ENCODE measurements at places on chromosomes 6 and 20.

GRCh38 chr6:72626126-72626525 lies 4.3 kb downstream of the KCNQ5 start:
- DNase-seq, result no peak

DNA sequence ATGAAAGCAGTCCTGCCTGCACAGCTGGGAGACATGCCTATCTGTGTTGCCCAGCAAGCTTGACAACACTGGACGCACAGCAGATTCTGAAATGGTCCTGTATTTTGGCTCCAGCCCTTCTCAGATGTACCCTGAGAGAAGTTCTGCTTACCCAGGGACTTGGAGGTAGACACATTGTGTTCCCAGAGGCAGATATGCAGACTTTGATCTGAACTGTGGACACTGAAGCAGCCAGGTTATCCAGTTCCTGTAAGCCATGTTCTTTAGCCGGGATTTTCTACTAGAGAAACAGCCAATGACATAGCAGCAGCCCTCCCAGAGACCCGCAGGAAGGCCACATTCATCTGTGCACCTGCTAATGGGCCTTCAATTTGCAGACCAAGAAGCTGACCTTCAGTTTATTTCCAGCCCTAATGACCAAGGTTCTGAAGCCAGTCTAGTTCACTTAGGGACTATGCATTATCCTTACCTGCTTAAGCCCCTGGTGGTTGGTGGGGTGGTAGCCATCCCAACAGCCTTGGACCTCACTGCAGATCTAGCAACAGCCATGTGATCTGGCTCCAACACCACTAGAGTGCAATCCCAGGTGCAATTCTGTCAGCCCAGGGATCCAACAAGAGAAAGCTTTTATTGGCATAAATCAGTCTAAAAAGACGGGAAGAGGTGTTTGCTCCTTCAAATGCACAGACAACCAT lies 134.2 kb downstream of the MEI4 start:
- DNase-seq, result no peak

GRCh38 chr6:109738255-109738654 lies 47.2 kb downstream of the FIG4 start:
- DNase-seq, result no peak

- no peak for DNase-seq
Measured at GRCh38 chr6:124200661-124201060, 397.0 kb downstream of the NKAIN2 start.

DNA sequence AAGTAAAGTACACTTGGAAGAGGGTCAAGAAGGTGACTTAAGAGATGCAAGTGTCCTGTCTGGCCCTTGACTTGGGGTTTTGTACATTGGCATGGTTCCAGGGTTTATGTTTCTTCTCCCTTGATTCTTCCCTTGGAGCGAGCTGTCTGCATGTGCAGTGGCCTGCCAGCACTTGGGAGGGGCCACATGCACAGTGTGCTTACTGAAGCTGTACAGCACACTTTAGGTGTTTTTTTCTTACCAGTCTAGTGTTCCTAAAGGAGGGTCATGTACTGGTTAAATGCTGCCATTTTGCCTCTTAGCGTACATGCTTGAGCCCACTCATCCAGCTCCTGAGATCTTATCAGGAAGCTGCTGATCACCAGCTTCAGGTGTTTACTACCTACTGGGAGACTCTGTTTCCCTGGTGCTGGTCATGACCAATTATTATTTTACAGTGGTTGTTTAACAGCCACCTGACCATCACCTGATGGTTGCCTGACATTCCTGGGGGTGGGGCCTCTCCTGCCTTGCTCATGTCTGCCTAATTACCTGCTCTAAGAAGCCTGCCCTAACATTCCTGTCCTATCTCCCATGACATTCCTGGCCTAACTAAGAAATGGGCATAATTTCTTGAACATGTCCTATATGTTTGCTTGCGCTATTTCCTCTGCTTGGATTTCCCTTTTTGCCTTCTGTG lies 182.9 kb downstream of the MCHR2 start:
- no peak for DNase-seq

DNA sequence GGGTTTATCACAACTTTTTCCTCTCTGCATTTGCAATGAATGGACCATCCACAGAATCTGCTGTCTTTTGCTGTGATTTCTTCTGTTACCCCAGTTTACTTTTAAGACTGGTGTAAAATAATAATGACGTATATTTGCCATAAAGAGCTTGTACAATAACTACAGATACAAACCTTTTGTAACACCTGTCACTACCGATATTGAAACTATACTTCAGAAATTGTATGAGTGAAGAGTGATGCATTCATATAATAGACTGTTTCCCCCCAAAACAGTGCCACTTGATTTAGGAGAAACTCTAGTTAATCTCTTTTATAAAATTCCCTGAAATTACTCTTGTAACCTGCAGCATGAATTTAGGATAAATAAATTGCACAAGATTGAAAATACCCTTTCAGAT lies 26.4 kb upstream of the PIM1 start:
- no peak for DNase-seq

GRCh38 chr6:140020207-140020791 lies 645.9 kb upstream of the CITED2 start:
- no peak for DNase-seq

DNA sequence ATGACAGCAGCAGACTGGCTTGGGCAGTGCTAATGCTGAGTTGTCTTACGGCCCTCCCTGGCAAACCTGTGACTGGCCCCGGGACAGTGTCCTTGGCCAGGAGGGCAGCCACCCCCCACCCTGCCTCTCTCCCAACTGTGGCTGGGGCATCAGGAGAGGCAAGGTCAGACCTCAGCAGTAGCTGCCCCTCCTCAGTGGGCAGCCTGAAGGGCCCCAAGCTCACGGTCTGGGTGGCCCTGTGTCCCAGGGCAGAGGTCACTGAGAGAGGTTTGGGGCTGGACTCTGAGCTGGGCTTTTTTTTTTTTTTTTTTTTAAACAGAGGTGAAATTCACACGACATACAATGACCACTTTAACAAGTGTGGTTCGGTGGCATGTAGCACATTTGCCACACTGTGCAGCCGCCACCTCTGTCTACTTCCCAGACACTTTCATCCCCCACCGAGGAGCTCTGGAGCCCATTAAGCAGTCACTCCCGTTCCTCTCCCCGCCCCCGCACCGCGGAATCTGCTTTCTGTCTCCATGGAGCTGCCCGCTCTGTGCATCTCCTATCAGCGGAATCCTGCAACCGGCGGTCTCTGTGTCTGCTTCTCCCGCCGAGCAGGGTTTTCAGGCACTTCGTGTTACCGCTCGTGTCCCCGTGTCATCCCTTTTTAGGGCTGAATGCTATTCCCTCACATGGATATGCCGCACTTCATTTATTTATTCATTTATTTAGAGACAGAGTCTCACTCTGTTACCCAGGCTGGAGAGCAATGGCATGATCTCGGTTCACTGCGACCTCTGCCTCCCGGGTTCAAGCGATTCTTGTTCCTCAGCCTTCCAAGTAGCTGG lies 67.9 kb upstream of the GATA5 start:
- DNase-seq, result no peak

DNA sequence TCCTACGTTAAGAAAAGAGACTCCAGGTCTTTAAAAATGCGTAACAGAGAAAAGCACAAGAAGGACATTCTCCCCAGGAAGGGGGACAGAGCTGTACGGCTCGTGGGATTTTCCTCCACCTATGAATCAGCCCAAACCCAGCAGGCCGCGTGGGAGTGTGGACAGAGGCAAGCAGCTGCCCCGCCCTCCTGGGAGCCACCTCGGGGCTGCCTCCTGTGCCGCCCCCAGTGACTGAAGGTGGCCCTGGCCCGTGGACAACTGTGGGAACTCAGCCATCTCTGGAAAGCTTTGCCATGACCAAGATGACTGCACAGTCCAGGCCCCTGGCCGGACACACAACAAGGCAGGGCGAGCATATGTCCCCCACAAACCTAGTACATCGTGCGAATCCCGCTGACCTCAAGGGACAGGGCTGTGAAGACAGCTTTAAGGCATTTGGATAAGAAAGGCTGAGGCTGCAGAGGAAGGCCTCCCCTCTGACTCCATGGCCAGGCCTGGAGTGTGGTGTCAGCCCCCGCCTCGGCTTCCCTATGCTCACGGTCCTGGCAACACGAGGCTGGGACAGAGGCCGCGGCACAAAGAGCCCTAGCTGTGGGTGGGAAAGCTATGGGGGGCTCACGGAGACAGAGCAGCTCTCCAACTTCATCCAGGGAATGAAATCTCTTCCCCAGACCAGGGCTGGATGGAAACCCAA lies 26.9 kb downstream of the PXDC1 start:
- no peak for DNase-seq

DNA sequence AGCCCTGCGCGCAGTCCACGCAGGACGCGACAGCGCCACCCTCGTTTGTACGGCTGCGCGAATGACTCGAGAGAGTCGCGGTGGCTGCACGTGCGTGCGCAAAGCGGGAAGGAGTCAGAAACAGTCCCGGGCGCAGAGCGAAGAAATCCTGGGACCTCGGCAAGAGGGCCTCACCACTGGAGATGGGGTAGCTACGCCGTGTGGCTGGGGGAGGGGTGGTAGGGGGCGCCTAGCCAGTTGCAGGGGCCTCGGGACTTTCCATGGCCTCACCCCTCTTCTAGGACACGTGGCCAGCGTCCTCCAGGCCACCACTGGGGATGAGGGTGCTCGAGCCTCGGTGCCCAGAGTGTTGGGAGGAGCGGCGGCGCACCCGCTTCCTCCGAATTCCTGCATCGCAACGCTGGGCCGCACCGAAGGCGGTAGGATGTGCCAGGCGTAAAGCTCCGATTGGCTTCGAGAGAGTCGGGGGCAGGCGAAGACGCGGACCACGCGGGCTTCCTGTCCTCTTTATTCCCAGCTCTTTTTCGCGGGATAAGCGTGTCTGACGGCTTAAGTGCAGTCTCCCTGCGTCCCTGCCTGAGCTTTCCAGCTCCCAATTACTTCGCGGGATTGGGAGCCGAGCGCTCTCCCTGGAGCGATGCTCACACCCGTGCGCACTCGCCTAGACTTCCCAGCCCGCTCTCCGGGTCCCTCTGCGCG lies 38.7 kb downstream of the NCR2 start:
- DNase-seq, result no peak

DNA sequence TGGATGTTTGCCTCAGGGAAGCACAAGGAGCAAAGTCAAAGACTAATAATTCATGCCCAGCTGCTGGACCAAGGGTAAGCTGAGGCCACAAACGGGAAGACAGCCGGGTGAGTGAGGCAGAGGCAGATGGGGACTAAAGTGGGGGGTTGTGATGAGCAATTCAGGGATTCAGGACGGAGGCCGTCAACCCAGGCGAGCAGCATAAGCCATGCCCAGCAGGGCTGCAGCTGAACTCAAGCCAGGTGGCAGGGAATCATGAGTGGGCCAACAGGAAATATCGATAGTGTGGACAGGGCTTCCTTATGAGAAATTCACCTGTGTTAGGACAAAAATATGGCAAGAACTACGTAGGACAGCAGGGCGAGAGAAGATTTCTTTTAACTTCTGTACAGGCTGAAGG lies 246.8 kb downstream of the CDC5L start:
- no peak for DNase-seq

DNA sequence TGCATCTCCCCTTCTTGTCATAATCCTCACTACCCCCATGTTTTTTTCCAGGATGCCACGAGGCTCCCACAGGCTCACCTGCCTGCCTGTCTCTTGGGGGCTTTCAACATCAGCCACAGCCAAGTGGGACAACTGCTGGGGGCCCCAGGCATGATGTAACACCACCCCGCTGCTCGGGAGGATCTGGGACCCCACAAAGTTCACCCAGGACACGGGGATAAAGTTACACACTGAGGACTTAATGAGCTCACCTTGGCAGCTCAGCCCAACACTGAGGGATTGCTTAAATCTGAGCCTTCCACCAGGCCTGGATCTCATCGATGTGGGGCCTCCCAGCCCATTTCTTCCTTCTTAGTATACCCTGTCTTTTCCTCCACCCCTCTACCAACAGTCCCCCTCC lies 56.4 kb upstream of the NNAT start:
- no peak for DNase-seq

DNA sequence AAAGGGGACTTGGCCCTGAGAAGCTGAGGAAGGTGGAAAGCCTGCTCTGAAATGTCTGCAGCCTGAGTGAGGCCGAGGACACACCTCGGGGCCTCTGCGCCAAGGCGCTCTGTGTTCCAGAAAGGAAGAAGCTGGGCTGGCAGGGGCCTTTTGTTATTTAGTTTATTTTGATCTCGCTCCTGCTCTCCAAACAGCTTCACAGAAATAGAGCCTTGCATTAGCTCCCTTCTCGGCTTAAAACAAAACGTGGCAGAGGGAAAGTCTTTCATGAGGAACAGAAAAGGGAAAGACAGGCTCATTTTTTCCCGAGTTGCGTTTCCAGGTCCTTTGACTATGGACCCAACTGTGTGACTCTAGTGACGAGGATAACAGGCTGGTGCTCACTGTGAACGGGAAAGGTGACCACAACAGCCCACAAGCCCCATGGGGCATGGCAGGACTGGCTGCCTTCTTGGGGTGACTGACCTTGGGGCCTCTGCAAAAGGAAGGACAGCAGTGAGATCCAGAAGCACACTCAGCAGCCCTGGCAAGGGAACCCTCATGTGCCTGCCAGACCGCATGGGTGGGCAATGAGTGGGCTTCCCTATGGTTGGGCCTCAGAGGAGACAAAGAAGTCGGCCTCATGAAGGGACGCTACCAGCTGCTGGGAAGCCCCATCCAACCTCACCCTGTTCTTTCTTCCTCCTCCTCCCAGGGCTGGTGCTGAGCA lies 18.7 kb downstream of the LEMD2 start:
- DNase-seq, result no peak

DNA sequence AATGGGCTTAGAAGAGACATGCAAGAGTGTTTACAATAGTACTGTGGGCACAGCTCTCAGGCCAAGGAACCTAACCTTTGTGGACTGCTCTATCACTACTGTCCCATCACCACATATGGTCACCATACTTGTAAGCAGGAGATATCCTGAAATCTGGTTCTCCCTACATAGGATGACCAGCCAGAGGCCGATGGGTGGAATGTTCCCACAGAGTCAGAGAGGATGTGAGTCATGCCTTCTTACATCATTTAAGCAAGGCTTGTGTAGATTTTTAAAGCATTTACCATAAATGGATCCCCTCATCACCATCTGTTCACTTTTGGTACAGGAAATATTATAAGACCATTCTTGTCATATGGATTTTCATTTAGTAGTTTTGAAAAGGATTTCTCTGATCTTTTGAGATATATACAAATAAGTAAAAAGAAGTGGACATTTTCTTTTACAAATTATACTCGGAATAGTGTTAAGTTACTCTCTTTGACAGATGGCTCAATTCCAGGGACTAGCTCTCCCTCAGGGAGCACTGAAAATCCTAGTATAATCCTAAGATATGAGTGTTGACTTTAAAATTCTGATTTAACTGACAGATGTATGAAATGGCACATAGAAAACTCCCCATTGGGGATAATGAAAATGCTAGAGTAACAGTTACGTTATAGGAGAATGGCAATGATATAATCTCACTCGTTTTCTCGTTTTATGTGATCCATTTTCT lies 6.6 kb downstream of the HTR1B start:
- DNase-seq, result no peak

All from stimulated activated CD8-positive, alpha-beta memory T cell treated with anti-CD3 and anti-CD28 coated beads, Interleukin-7, amount 100 ng/mL, for 24 hours (primary cell).